Glutamatergic neuron (in vitro differentiated cells): ENCODE measurements at places on chromosomes 3 and 15.

DNA sequence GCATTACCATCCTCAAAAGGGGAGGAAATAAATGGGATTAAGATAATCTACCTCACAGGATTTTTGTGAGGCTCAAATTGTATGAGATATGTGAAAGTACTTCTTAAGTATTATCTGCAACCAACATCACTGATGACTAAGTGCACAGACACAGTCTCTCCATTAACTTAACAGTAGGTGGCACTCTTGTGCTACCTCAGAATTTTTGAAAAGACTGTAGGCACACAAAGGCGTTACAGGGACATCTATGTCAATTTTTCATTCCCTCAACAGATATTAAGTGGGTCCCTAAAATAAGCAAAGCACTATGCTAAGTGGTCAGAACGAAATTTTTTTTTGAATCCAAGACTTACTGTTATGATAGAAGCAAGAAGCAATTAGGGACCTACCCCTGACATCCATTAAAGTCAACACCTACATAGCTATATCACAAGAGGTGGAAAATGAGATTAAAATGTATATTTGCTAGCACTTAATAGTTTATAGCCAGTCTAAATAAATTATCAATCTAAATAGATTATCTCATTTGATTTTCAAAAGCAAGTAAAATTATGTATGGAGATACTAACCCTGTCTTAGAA is 52.9 kb downstream of the RYK start:
- no peak for DNase-seq

- no peak for DNase-seq
Observed at GRCh38 chr3:21901484-21901883, 150.5 kb upstream of the ZNF385D start.

GRCh38 chr3:135134684-135135075 is 339.6 kb downstream of the EPHB1 start:
- peak; percentile 41 for DNase-seq

GRCh38 chr3:5134019-5134391 is 11.9 kb downstream of the ARL8B start:
- no peak for DNase-seq

DNA sequence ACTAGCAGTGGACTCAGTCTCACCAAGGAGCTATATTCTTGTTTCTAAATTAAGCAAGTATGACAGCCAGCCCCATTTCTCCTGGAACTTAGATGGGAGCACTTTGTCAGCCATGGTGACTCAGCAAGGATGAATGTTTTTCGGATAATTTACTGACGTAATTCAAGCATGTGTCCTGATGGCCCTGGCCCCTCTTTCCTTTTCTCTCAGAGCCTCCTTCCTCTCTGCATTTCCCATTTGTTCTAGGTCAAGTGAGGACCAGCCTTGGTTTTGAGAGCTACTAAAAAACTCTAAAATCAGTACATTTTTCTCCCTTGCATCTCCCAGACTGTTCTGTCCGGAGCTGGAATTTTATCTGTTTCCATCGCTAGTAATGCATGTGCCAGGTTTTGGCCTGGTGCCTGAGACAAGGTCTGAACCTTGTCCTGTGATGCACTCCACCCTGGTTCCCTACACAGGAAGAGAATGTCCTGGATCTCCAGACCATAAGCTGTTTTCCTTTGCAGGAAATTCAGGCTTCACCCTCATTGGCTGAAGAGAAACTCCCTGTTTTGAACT is 256.6 kb upstream of the ROPN1 start:
- no peak for DNase-seq

DNA sequence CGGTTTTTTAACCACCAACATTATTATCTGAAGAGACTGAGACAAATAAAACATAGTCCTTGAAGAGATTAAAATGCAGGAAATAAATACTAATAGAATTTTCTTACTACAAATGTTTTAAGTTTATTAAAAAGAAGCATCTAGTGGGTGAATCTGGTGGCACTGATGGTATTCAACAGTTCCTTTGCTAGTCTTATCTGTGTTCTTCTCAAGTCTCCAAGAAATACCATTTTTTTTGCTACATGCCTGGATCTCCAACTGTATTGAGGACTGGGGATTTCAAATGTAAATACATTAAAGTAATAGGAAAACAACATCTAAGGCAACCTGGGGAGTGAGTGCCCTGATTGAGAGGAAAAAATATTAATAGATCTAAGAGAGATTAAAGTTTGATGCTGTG is 21.9 kb downstream of the THOC7 start:
- DNase-seq = no peak

DNA sequence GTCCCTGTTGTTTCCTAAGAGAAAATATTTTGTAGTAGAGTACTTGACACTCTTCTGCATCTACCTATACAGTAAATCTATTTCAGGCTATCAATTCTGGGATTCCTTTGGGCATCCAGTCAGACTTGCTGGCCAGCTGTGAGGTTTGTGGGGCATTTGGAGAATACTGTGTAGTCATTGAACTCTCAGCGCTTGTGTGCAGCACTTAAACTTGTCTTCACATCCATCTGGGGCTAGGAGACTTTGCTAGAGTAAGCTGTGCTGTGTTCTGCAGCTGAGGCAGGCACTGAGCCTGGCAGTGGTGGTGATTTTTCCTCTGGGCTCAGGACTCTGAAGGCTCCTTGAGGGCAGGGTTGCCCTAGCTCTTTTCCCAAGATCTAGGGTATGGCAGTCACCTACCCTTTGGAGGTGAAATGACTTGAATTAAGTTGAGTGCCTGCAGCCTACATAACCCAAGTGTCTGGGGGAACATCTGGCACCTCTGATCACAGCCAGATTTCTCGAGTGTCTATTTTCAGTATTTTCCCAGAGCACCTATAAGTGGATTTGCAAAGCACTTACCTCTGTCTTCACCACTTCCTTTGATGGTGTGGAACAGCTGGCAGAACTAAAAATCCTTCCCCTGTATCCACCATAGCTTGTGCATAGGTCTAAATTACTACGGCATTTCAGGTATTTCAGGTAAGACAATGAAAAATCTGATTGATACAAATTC is 19.3 kb downstream of the CLSTN2 start:
- DNase-seq = no peak

DNA sequence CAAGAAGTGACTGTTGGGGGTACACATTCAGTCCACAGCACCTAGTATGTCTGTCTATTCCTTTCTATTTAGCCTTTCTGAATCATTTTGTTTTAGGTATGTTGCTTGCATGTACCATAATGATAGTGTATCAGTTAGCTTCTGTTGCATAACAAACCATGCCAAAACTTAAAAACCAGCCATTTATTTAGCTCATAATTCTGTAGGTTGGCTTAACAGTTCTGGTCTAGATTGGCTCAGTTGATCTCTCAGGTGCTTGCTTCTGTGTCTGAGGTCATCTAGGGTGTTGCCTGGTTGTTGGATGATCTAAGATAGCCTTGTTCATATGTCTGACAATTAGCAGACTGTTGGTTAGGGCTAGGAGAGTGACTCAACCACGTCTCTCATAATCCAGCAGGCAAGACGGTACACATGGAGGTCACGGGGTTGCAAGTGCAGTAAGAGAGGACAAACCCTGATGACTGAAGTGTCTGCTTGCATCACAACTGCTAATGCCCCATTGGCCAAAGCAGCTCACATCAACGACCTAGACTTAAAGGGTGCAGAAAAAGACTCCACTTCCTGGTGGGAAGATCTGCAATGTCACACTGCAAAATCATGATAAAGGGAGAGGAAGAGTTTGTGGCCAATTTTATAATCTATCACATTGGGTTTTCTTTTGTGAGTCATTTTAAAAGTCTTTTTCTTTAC is 6.8 kb upstream of the PDCD6IP start:
- DNase-seq = no peak

DNA sequence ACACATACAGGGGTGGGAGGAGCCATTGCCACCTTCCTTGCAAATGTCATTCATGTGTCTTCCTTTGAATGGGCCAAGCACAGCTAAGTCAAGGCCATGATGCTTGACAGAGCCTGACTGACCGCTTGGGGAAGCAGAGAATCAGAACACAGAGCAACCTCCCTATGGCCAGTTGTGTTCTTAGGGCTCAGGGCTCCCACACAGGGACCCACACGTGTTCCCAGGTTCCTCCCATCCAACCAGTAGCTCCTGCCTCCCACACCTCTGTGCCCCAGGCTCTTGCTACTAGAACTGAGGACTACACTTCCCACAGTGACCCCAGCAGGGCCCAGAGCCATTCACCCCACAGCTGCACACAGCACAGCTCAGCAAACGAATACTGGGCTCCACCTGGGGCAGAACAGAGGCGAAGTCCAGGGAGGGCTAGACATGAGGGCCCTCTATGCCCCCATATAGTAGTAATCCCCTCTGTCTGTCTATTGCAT is 42.9 kb downstream of the KLF15 start:
- no peak for DNase-seq

DNA sequence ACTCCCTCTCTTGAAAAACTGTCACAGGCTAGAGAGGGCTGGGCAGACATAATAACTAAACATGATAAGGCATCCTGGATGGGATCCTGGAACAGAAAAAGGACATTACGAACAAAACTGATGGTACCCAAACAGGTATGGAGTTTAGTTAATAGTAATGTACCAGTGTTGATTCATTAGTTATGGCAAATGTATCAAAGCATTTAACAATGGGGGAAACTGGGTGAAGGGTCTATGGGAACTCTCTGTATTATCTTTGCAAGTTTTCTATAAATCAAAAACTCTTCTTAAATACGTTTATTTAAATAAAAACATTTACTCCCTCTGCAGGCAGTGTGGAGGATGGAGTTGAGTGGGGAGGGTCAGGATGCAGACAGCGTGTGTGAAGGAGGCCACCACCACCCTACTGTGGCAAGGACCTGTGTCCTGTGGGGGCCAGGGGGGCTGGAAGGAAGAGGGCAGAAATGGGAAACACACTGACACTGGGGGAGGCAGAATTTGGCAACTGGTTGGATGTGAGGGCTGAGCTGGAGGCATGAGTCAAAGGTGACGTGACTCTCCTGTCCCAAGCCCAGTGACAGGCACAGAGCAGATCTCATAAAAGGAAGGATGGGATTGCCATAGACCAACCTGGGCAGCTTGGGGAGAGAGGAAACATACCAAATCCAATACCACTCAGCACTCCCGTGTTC is 59.6 kb upstream of the ITGA11 start:
- no peak for DNase-seq

GRCh38 chr15:92224843-92225242 is 168.8 kb upstream of the ST8SIA2 start:
- no peak for DNase-seq

DNA sequence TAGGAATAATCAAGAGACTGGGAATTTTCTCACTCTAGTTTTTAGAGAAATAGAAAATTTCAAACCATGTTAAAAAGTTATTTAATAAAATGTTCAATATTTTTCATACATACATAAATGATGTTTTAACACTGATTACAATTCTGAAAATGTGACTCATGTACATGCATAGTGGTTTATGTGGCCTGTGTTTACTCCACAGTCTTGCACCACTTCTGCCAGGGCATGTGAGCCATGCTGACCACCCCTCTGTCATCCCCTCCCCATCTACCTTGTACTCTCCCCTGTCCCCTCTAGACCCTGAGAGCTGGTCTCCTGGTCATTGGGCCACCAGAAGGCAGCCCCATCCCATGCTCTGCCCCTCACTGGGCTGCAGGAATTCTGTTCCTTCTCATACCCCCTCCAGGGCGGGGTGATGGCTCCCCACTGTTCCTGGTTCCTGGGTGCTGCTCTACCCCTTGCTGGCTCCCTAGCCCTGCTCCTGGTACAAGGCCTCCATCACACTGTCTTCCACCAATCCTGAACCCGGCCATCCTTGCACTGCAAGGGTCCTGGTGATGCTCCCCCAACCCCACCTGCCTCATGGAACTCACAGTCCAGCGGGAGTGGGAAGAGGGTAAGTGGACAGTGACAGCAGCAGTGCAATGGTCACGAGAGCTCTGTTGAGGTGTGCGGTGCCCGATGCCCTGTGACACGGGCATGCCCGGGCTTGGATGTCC is 24.2 kb upstream of the SLC41A3 start:
- DNase-seq = no peak

DNA sequence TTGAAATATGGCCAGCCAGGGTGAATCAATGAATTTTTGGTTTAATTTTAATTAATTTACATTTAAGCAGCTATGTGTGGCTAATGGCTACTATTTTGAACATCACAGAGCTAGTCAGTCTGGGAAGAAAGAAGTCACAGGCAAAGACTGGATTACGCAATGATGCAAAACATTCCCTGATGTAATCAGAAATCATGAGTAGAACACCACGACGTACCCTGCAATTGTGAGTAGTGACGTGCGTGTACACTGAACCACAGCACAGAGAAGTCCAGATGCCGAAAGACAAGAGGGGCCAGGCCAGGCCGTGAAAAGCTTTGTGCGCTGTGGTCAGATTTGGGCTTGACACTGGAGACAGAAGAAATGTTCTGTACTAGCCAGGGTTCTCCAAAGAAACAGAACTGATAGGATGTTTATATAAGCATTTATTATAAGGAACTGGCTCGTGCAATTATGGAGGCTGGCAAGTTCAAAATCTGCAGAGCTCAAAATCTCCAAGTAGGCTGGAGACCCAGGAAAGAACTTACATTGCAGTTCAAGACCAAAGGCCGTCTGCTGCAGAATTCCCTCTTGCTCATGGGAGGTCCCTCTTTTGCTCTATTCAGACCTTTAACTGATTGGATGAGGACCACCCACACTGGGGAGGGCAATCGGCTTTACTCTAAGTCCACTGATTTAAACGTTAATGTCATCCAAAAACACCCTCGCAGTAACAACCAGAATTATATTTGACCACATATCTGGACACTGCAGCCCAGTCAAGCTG is 44.6 kb downstream of the SH3BP5 start:
- DNase-seq = no peak

GRCh38 chr3:124461838-124462632 is 268.2 kb upstream of the UMPS start:
- DNase-seq = no peak

- DNase-seq = no peak
Observed at GRCh38 chr15:89117790-89118189, 29.5 kb downstream of the ABHD2 start.

- DNase-seq = peak; percentile 22
Observed at GRCh38 chr3:47418167-47419082, 37.6 kb downstream of the PTPN23 start.

GRCh38 chr3:155079746-155080487 is at the start of gene MME:
MME (plus strand) TSS chr3:155080319; CDS start chr3:155084168, 3,849 bp downstream.
- peak; percentile 69 for DNase-seq

DNA sequence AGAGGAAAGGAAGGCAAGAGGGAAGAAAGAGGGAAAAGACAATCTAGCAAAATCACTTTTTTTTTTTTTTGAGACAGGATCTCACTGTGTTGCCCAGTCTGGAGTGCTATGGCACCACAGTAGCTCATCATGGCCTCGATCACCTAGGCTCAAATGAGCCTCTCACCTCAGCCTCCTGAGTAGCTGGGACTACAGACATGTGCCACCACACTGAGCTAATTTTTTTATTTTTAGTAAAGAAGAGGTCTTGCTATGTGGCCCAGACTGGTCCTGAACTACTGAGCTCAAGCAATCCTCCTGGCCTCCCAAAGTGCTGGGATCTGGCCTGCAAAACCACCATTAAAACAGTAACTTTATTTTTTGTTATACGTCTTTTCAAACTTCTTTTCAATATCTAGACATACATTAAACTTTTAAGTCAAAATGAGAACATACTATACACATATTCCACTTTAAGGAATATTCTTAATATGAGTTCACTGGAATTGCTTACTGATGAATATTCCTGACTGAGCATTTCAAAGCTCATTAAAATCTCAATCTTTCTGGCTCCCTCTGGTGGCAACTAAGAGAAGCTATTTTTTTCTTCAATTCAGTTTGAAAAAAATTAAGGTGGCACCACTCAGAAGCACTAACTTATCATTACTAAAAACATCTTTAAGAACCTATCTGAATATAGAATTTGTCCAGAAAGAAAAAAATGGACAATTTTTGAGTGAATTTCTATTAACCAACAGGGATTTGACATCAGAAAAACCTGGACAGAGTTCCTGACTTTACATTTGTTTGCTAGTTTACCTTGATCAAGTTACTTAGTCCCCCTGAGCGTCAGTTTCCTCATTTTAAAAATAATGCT is 40.9 kb downstream of the UACA start:
- DNase-seq = no peak
